ENCODE measurements at places on chromosomes 11 and 22.

DNA sequence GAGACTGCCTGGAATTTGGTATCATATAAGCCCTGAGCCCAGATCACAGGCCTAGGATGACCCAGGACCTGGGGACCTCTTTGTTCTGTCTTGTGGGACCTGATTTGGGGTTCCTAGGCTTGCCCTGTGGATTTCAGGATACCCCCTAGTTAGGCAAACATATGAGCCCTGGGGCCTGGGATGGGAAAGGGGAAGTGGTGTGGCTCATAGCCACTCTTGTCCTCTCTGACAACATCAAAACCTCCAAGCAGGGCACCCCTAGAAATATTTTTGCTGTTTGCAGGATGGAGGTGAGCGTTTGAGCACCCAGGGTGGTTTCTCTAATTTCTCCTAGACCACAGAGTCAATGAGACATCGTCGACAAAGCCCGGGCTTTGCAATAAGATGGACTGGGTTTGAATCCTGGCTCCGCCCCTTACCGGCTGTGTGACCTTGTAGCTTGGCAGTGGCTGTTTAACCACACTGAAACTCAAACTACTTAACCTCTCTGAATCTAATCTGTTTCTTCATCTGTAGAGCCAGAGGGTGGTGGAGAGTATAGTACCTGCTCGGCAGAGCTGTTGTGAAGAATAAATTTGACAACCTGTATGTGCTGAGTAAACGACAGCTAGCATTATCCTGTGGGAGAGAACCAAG lies 5.3 kb upstream of the LRRC10B start:
- DNase-seq = no peak

GRCh38 chr22:19796160-19796559 lies 35.6 kb downstream of the TBX1 start:
- DNase-seq = no peak

- DNase-seq = no peak
Observed at GRCh38 chr11:30310623-30311022, 12.3 kb upstream of the ARL14EP start.

DNA sequence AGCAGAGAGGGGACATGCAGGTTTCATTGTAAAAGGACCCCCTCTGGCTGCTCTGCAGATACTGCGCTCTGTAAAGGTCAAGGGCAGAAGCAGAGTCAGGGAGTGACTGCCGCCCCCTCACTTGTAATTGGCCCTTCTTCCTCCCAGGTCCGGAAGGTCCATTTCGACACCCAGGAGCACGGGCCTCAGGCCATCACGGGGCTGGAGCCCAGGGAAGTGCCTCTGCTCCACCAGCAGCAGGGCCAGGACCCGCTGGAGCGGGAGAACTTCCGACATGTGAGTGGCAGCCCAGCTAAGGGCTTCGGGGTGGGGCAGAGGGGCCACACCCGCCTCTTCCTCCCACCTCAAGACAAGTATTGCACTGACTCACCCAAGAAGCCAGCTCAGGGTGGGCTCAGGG lies 24.0 kb upstream of the LRRC10B start:
- no peak for DNase-seq

GRCh38 chr11:64299847-64300648 lies at the start of gene CATSPERZ:
CATSPERZ (plus strand) TSS chr11:64300358; CDS start chr11:64300411, 53 bp downstream.
- DNase-seq = no peak

DNA sequence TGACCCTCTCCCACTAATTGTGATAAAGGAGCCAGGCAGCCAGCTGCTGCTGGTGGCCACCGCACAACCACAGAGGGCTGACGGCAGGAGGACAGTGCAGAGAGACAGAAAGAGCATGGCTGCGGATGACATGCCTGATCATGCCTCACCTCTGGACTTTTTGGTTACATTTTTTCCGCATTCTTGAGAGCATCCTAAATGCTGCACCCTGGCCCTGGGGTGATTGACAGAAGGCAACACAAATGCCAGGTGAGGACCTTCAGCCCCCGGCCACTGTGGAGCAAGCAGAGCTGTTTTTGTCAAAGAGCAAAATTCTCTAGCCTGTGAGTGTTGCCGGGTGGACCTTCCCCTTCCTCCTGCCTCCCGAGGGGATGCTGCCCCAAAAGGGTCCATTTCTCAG lies 78.5 kb downstream of the RPS6KA4 start:
- DNase-seq = no peak

DNA sequence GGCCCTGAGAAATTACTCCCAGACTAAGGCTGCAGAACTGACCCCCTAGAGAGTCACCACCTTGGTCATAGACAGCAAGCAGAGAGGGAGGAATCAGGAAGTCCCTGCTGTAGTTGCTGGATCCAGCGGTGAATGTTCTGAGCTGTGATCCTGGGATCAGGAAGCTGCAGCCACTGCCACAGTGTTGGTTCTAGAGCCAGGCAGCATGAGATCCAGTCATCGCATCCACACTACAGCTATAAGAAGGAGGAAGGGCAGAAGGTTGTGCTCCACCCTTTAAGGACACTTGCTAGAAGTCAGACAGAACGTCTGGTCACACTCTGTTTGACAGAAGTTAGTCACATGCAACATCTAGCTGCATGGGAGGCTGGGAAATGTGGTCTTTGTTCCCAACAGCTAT lies 104.7 kb upstream of the OR4B1 start:
- DNase-seq = no peak

DNA sequence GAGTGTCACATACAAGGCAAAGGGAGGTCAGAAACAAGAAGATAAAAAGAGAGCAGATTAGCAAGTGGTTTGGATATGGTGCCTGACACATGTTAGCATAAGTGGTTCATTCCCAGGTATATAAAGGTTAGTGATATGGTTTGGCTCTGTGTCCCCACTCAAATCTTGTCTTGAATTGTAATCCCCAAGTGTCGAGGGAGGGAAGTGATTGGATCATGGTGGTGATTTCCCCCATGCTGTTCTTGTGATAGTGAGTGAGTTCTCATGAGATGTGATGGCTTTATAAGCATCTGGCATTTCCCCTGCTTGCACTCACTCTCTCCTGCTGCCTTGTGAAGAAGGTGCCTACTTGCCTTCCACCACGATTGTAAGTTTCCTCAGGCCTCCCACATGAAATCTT lies 12.1 kb upstream of the DKK3 start:
- DNase-seq = no peak

DNA sequence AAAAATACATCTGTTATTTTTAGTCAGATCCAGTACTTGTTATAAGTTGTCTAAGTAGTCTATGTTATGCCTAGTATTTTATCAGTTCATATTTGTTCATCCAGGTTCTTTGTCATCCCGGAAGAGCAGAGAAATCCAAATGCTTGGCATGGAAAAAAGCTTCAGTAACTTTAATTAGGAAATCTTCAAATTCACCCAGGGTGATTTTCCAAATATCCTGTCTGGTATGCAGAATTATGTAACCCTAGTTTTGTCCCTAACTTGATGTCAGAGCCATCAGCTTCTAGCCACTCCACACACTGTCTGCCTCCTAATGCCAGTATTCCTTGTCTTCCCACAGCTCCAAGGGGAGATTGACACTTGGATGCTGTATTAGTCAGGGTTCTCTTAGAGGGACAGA lies 216.2 kb downstream of the ARHGAP42 start:
- no peak for DNase-seq

GRCh38 chr11:94567181-94567670 lies at the start of gene PIWIL4:
PIWIL4 (plus strand) TSS chr11:94567368; CDS start chr11:94567519, 151 bp downstream.
- DNase-seq = no peak

DNA sequence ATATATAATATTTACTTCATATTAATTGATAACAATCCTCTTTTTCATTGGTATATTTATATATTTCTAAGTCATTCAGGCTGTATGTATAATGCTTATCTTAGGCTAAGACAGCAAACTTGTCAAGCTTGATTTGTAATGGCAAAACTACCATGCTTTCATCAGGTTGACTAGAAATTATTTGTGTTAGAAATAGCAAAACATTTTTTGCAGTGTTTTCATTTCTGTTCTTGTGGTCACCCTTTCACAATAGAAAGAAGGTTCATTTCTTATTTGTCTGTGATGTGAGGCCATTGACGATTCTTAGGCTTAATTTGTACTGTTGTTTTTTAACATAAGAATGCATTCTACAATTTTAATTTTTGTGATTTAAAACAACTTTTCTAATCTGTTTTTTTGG lies 197.6 kb downstream of the TMEM135 start:
- no peak for DNase-seq

- peak; percentile 56 for DNase-seq
Observed at GRCh38 chr11:45665206-45665932, at the start of gene CHST1. CHST1 (minus strand) TSS chr11:45665622; CDS start chr11:45650923, 14,699 bp downstream.

DNA sequence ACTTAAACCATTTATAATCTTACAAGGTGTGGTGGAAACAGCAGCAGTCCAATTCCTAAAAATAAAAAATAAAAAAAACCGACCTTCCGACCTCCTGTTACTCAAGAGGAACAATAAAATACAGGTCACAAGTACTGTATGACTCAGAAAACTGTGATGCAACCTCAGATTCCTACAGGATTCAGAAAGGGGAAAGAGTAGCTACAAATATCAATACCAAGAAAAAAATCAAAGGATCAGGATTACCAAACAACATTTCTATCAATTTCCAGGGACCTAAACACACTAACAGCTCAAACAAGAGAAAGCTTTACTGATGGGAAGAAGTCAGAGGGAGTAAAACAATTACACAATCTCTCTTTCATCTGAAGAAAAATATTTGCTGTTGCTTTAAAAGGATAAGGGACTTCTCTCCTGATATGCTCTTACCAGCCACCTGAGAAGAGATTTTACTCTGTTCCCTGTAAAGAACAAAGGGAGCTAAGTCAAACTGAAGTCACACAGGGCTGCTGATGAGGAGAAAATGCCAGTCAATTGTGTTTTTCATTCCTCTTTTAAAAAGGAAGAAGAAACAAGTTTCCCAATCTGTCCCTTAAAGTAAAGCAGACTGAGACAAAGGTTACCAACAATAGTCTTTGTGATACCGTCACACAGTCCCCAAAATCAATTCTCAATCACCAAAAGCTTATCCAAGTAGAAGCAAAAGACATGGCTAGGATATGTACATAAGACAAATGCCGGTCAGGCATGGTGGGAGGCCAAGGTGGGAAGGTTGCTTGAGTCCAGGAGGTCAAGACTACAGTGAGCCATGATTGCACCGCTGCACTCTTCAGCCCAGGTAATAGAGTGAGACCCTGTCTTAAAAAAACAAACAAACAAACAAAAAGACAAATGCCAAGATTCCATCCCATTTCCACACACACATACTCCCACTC lies 39.3 kb downstream of the AMBRA1 start:
- no peak for DNase-seq

DNA sequence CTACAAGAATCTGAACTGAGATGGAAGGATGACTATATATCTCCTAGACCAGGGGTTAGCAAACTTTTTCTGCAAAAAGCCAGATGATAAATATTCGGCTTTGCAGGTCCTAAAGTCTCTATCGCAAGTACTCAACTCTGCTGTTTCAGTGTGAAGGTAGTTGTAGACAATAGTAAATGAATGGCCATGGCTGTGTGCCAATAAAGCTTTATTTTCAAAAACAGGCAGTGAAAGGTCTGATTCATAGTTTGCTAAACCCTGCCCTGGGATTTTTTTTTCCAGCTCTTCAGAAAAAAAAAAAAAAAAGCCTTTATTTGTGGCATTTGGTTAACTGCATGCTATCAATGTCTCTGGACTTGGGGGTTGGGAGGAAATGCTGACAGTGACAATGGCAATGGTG lies 37.5 kb downstream of the FAM227A start:
- DNase-seq = no peak

- DNase-seq = peak; percentile 70
Observed at GRCh38 chr22:38569972-38570778, at the start of gene DMC1. DMC1 (minus strand) TSS chr22:38570183; CDS start chr22:38568256, 1,927 bp downstream.
